ENCODE measurements at places on chromosomes 2 and 18.
A peak's percentile ranks its signal among the peaks of the same experiment; 100 is the strongest.

DNA sequence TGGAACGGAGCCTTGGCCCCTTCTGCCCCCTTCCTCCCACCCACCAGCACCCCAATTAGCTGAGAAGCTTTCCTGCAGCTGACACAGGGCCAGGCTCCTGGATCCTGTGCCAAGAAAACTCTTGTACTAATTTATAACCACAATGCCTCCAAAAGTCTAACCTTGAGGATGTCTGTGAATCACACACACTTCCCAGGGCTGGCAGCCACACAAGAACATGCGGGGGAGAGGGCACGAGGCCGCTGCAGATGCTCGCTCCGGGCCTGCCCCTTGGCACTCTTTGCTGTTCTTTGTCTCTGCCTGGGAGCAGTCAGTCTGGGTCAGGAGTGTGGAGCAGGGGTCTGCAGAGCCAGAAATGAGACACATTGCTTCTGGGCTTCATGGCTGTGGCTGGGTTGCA is 62.7 kb upstream of the KIF5C start:
- no peak for DNase-seq

DNA sequence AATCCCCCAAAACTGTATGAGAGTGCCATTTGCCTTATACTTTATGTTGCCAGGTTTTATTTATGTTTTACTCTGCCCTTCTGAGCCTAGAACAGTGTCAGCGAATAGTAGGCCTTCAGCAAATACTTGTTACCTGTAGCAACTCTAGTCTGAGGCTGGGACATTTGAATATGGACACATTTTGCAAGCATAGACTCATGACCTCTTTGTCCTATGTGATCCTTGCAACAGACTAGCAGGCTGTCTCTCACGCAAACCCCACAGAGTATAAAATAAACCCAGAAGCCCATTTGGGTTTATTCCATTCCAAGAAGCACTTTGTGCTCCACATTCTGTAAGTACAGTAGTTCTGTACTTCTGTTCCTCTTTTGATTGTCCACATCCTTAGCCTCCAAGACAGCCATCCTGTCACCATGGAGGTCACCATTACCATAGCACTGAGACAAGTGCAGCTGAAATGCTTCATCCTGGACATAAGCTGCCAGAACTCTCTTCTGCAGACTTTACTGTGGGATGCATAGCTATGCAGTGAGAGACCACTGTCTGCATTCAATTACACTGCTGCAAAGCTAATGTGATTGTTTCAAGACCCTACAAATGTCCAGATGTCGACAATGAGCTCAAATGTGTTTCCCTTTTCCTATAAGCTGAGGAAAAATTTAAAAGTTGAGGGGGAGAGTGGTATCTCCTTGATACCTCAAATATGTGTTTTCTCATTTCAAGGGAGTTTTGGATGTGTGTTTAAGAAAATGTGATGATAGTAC is 425.7 kb downstream of the PID1 start:
- peak; percentile 70 for DNase-seq

- DNase-seq, result no peak
Measured at GRCh38 chr2:207458582-207458981, 71.2 kb upstream of the CREB1 start.

- no peak for DNase-seq
Measured at GRCh38 chr2:190551928-190552327, 17.4 kb upstream of the NEMP2 start.

DNA sequence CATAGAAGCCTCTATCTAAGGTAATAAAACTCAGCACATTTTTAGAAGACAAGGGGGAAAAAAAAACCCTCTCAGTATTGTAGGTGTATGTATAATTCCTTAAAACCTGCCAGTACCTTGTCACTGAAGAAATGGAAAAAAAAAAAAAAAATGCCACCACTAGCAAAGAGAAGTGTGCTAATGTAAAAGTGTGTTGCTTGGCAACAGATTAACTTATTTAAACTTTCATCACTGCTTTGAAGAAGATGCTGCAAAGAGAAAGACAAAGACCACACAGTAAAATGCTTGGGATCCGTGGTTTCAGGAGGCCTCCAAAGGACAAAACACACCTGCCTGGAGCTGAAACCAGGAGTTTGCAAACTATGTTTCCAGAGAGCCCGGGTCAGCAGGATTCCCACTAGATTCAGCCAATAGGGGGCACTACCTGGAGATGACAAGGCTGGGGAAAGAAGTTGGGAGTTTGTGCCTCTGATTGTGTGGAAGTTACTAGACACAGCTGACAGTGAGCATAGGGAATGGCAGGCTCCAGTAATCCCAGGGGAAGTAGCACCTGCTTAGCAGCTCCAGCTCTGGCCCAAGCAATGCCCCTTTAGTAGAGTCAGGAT is 169.1 kb upstream of the TRIB2 start:
- no peak for DNase-seq

- DNase-seq, result no peak
Measured at GRCh38 chr2:77469106-77469505, 53.1 kb downstream of the LRRTM4 start.

- no peak for DNase-seq
Measured at GRCh38 chr2:184646593-184646992, 48.3 kb downstream of the ZNF804A start.

DNA sequence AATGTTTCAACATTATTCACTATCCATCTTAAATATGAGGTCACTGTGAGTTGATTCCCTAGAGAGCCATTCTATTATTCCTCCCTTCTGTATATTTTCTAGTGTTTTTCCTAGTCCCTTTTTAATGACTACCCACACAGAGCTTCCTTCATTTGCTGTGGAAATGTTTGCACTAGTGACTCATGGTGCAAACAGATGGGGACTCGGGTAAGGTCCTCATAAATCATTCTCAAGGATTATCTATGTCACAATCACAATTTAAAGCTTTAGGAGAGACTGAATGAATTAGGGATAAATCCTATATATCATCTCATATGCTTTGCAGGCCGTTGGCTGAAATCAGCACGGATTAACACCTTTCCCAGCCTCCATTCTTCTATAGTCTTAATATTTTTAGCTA is 159.6 kb downstream of the DCC start:
- peak; percentile 11 for DNase-seq

DNA sequence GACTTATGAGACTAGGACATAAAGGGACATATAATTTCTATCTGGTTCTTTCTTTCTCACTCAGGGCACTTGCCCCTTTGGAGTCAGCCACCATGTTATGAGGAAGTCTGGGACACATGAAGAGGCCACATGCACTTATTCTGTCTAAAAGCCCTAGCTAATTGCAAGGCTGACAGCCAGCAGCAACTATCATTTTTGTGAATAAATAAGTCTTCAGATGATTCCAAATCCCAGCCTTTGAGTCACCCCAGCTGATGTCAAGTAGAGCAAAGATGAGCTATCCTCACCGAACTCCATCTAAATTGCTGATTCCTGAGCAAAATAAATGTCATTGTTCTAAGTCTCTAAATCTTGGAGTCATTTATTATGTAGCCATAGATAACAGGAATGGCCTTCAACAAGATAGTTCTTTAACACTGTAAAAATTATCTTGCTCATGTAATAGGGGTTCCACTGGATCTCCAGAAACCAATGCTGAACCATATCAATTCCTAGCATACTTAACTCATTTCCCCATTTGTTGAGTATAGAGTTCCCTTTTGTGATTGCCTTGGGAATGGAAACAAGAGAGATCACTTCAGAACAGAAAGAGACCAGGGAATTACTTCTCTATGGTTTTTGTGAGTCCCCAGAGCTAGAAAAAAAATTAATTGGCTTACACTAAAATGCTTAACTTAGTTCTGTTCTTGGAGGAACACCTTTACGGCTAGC is 50.6 kb upstream of the FN1 start:
- DNase-seq, result no peak

DNA sequence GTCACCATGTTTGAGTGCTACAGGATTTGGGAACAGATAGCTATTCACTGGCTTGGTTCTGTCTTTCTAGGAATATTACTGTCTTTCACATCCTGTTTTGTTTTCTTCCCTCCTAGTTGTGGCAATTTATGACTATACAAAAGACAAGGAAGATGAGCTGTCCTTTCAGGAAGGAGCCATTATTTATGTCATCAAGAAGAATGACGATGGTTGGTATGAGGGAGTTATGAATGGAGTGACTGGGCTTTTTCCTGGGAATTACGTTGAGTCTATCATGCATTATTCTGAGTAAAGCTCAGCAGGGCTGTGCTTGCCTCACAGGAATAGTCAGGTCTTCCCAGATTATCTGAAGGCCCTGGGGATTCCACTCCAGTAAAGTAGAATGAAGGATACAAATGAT is 98.9 kb downstream of the ABI2 start:
- DNase-seq, result no peak

DNA sequence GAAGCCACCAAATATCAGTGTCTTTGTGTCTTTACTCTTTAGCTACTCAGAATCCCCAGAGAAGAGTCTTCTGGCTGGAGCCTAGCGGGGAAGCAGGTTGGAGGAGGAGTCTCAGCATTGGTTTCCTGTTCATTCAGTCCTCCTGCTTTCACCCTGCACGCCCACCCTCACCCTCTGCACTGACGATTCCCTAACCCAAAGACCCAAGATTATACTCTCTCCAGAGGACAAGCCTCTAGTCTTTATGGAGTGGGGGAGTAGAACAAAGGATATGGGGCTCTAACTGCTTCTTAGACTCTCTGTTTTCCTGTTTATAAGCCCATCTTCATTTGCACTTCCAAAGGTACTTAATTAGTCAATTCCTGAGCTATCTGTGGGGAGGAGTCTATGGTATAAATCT is 338.8 kb downstream of the AGPS start:
- no peak for DNase-seq

DNA sequence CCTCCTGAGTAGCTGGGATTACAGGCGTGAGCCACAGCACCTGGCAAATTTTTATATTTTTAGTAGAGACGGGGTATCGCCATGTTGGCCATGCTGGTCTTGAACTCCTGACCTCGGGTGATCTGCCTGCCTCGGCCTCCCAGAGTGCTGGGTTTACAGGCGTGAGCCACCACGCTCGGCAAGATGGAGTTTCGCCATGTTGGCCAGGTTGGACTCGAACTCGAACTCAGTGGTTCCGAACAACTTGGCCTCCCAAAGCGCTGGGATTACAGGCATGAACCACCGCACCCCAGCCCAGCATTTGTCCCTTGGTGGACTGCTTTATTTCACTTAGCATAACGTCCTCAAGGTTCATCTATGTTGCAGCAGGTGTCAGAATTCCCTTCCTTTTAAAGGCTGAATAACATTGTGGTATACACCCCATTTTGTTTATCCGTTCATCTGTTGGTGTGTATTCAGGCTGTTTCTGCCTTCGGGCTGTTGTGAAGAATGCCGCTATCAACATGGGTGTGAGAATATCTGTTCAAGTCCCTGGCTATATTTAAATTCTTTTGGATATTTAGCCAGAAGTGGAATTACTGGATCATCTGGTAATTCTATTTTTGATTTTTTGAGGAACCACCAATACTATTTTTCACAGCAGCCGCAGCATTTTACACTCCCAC is 1.2 kb upstream of the CENPA start:
- DNase-seq, result no peak

DNA sequence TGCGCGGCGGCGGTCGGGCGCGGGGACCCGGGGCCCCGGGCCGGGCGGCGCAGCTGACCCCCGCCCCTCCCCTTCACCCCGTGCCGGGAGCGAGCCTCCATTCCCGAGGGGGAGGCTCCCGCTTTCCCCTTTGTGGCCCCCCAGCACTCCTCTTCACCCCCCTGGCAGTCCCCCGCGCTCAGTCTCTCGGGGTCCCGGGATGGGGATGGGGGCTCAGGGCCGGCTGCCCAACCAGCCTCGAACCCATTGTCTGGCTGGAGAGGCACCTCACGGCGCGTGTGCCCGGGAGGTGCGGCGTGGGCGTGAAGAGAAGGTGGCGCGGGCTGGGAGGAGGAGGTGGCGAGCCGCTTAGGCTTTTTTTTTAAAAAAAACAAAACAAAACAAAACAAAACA is 748 bp downstream of the FMNL2 start:
- DNase-seq, result no peak

- no peak for DNase-seq
Measured at GRCh38 chr2:175837046-175837445, 165.0 kb downstream of the LNPK start.

DNA sequence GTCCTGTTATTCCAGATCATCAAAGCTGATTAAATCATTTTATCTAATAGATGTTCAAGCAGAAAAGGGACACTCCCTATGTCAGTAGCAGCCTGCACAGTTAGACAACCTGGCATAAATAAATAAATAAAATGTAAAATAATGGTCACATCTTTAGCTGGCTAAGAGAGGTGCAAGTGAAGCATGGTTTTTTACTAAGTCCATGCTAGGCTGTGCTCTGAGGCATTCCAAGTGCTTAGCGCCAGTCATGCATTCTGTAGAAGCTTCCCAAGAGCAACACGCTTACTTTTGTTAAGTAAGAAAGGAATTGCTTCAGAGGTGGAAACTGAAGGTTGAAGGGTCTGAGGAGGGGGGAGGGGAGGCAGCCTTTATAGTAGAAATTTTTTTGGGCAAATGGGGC is 351.2 kb downstream of the CDH2 start:
- DNase-seq, result no peak

DNA sequence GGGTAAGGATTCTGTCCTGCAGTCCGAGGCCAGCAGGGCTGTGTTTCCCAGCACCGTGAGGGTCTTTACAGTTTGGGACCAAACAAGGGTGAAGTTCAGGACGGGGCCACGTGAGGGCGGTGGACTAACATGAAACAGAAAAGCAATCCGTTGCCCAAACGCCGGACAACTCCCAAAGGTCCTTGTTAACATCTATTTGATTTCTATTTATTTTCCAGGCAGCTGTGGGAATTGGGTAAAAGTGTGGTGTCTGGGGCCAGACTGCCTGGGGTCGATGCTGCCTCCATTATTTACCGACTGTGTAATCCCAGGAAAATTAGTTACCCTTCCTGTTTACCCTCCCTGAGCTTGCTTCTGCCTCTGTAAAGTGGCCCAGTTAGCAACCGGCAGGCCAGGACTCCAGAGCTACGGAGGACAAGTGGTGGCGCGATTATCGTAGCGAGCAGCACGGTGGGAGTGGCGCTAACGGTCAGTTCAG is 66.3 kb upstream of the TCF7L1 start:
- peak; percentile 94 for DNase-seq

- peak; percentile 60 for DNase-seq
Measured at GRCh38 chr2:209671020-209671680, 100.5 kb upstream of the UNC80 start.

DNA sequence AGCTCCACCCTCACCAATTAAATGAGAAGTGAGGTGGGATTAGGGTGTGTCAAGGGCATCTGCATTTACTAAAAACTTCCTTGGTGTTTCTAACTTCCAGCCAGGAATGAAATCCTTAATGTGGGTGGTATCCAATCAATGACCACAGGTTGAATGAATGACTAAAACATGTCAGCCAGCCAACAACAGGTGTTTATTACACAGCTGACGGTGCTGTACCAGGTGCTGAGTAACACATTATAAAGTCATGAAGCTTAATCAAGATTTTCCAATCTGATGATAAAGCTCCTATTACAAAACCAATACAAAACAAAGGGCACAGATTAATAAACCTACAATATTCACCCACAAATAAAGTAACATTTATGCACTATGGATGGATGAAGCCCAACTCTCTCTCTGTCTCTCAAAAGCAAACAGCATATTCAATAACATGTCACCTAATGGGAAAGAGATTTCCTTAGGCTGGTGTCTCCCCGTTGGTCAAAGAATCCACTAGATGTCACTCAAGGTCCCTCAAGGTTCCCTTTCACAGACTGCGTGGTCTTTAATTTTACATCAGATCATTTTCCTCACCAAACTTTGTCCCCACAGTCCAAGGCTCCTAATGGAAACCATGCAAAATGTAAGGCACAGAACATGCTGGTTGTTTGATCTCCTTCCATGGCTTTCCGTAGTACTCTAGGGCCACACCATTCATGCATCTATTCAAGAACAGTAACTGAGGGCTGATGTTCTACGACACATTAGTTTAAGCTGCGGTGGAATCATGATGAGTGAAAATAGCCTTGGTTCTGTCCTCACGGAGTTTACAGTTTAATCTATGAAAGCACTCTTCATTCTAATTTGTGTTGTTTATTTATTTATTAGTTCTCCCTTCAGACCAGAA is 6.4 kb upstream of the PTPN4 start:
- peak; percentile 75 for DNase-seq

Data from eye (tissue), 1 donor.